NCI-H1694 treated with DMSO at 0.1 percent for 48 hours (cell line): ENCODE measurements at places on chromosomes 7 and 10.

- no peak for DNase-seq
These were observed 1.2 kb downstream of the SLC18A3 start for GRCh38 chr10:49611166-49611815.

DNA sequence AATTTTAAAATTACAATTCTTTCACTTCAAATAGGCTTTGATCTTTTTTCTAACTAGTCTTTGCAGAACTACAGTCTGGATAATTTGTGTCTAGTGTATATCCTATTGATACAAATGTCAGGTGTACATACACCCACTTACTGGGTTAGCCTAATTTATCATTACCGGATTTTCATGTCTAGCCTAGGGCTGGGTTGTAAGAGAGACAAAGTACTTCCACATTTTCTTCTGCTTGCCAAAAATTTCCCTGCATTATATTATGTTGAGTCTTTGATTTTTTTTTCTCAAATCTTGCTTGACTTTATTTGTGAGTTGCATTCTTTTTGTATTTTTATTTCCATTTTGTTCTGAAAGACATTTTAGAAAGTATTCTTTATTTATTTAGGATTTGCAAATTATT lies 284.8 kb upstream of the FZD8 start:
- DNase-seq, result no peak

DNA sequence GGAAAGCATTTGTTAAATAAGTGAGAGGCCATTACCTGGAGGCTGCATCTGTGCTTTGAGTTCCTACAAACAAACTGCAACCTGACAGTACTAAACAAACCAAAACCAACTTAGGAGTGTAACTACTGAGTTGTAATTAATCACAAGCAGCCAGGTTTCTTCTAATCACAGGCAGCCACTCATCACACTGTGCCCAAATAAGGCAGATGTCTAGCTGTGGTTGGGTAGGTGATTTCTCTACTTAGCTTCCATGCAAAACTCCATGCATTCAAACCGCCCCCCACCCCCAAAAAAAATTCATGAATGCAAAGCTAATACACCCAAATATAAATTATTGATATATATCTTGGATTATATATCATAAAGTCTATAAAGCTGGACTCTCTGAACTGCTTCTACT lies 461.1 kb downstream of the ARL4A start:
- no peak for DNase-seq

DNA sequence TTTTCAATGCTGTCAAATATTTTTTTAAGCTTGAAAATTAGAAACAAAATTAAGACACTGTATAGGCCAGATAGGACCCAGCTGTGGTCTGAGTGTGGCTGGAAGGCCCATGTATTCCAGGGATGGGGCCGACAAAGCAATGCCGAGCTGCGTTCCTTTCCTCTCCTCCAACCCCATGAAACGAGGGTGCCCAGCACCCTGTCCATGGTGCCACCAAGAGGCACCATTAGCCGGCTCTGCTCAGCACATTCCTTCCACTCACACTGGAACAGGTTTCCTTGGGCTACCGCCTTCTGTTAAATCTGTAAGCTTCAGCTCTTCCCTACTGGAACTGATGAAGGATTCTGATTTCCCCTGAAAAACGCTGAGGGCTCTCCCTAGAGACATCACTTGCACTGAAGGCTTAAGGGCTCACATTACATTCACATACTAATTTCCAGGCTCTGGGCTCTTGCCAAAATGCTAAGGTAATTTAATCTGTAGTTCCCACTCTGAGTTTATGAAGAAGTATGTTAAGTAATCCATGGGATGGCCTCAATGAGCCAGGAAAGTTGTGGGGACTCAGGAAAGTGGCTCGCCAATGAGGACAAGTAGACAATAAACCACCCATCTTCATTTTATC lies 73.7 kb upstream of the CAMK2B start:
- DNase-seq, result peak; percentile 10

- no peak for DNase-seq
These were observed 36.5 kb downstream of the C10orf71 start for GRCh38 chr10:49335364-49335972.

GRCh38 chr10:128160297-128160711 lies 34.1 kb upstream of the MKI67 start:
- no peak for DNase-seq

DNA sequence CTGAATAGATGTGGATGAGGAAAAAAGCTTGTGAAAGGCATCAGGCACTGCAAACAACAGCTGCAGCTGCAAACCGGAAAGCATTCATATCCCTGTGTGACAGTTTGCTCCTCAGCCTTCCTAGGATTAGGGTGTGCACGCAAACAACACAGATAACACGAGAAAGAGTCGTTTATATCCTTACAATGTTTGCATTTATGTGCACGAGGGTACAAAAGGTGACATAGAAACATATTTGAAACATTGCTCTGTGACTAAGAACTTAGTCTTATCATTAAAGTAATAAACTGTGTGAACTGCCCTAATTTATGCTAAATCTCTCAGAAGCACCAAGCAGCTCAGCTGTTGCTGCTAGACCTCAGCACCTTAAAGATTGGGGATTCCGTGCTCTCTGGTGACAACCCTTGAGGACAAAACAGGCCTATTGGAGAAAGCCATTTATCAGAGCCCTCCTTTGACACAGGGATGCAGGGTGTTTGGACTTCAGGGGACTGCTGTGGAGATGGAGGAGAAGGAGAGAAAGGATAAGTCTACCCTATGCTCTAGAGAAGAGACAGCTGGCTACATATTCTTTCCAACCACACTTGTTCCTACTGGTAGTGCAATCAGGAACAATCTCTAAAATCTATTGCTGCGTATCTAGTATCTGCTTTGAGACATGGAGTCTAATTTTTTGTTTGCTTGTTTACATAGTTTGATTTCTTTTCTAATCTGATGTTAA lies 176.2 kb downstream of the GNAT3 start:
- DNase-seq, result peak; percentile 55

GRCh38 chr7:7188742-7189141 lies 6.4 kb downstream of the C1GALT1 start:
- no peak for DNase-seq

DNA sequence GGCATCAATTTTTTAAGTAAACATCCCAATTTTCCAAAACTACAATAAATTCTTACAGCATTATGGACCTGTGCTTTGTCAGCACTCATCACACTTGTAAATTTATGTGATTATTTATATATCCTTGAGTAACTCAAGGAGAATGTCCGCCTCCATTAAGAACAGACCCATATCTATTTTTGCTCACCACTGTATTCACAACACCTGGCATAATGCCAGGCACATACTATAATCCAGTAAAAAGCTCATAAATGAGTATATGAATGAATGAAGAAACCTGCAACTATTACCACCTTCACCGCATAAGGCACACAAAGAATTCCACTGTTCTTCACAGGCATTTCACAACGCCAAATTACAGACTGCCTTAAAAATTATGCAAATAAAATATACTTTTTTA lies 46.9 kb downstream of the MINDY3 start:
- DNase-seq, result no peak

DNA sequence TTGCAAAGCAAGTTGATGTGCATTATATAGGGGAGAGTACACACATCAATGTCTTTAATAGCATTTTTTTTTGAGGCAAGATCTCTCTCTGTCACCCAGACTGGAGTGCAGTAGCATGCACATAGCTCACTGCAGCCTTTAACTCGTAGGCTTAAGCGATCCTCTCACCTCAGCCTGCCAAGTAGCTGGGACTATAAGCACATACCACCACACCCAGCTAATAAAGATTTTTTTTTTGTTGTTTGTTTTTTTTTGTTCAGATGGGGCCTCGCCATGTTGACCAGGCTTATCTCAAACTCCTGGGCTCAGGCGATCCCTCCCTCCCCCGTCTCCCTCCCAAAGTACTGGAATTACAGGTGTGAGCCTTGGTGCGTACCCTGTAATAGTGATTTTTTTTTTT lies 1.5 kb downstream of the UMAD1 start:
- DNase-seq, result no peak

GRCh38 chr7:13107291-13107690 lies 419.9 kb downstream of the ARL4A start:
- DNase-seq, result no peak

GRCh38 chr7:1127001-1127400 lies 33.0 kb downstream of the ZFAND2A start:
- no peak for DNase-seq

DNA sequence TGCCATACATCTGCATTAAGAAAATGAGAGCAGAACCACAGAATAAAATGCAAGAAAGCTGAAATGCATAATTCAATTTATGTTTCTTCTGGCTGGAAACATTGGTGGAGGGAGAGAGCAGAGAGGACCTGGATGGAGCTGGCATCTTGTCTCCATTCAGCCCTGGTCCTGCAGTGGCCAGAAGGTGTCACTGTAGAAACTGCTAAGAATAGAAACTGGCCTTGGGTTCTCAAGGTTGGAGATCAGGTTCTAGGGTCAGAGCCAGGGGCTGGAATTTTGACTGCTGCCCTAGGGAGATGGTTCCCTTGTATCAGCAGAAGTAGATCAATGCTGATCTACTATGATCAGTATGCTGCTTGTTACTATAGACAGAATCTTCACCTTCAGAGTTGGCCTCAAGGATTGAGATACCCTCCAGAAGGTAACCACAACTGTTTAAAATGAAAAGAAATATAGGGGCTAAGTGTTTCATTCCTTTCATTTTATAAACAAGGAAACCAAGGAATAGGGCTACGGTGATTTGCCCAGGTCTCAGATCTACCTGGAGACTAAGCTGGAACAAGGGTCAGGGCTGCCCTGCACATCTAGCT lies 13.1 kb downstream of the TAS2R41 start:
- no peak for DNase-seq

- no peak for DNase-seq
These were observed 115.0 kb upstream of the AFAP1L2 start for GRCh38 chr10:114519306-114519669.

GRCh38 chr7:85535974-85536729 lies 349.3 kb upstream of the SEMA3D start:
- DNase-seq, result no peak

DNA sequence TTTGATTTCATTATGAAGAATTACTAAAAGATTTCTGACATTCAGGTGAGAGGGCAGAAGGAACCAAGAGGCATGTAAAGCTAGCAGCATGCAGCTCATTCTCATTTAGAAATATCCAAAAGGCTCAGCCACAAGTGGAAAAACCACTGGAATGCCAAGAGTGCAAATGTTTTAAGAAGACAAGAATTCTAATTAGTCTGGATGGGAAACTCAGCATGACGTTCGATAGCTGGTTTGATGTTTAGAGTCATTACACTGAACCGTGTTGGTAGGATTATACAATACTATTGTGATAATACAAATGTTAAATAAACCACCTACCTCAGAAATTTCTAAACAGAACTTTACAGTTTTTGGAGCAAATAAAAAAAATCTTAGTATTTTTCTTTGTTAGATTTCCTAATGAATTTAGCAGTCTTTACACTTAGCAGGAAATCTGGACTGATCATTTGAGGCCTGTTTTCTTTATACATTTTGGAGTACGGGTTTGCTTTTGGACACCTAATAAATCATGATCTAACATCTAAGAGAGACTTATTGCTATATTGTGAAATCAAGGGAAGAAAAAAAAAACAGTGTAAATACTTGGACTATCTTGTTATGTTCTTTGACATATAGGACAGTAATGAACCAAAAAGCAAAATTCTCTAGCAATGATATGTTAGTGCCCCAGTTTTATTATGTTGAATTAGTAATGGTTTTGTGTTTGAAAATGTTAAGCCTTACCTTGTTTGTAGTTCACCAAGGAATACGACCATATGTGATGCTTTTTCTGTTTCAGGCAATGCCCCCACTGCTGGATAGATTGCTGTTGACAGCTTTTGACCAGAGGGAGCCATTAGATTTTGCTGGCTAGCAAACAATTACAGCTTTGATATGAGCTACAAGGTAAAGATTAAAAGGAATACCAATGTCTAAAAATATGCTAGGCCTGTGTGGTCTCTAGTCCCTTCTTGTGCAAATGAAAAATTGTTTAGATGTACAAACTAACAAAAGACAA lies 354.1 kb upstream of the SEMA3A start:
- DNase-seq, result no peak

DNA sequence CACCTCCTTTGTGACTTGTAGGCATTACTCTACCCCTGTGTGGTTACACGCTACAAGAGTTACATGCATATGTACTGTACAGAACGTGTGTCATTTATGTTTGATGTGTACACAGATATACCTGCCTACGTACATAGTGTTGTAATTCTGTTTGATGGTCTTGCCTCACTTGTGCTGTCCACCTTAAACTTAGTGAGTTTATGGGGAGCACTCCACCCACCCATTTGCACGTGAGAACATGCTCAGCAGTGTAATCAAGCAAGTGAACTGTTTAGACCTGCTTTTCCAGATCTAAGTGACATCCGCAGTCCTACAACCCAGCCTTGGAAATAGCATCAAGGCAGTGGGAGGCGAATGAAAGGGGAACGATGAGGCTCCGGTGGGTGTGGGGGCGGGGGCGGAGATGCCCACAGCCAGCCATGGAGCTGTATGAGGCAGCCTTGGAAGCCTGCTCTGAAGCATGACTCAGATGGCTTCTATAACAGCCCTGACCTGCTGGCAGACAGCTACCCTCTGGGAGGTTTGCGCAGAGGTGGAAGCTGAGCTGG lies 52.1 kb downstream of the SUFU start:
- DNase-seq, result no peak

DNA sequence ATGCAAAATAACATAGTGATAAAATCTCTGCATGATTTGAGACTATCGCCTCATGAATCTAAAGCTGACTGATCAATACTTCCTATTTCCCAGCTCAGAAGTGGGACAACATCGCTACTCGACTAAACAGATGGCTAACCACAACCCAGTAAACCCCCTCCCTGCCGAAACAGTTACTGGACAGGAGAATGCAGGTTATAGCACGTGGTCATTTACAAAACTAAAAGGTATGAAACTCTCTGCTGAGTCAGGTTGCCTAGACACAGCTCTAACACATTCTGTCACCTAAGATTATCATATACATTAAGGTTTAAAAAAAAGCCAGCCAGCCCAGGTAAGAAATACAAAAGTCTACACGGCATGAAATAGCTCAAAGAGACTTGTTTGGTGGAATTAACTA lies 64.0 kb downstream of the CTBP2 start:
- DNase-seq, result no peak

GRCh38 chr10:128484041-128484440 lies 357.8 kb upstream of the MKI67 start:
- no peak for DNase-seq

- no peak for DNase-seq
These were observed 39.7 kb downstream of the HIPK2 start for GRCh38 chr7:139738101-139738489.

DNA sequence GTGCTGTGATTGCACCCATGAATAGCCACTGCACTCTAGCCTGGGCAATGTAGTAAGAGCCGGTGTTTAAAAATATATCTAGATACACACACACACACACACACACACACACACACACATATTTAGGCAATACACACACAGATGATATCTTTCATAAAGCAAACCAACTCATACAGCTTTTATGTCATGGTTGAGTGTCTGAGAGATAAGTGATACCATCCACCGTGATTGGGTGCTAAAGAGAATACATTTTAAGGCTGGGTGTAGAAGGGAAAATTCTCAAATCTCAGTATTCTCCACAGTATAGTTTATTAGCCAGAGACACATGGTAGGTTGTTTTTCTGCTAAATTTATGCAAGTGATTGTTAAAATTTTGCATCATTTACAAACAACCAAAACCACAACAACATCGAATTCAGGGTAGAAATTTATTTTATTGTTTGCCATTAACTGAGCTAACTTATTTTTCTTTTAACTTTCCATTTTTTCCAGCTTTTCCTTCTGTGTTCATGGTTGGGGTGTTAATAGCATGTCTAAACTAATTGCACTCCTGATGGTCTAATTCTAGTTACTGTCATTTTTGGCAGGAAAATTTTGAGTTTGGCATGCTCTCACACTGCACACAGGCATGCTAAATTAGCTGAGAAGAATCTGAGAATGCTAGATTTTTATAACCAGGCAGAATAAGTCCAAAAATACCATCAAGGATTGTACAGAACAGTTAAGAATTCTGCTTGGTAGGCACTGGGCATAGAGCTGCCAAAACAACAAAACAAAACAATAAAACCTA lies 57.9 kb upstream of the SYPL1 start:
- DNase-seq, result peak; percentile 57
